NCI-H187 (cell line): ENCODE measurements at places on chromosomes 16 and 17.

DNA sequence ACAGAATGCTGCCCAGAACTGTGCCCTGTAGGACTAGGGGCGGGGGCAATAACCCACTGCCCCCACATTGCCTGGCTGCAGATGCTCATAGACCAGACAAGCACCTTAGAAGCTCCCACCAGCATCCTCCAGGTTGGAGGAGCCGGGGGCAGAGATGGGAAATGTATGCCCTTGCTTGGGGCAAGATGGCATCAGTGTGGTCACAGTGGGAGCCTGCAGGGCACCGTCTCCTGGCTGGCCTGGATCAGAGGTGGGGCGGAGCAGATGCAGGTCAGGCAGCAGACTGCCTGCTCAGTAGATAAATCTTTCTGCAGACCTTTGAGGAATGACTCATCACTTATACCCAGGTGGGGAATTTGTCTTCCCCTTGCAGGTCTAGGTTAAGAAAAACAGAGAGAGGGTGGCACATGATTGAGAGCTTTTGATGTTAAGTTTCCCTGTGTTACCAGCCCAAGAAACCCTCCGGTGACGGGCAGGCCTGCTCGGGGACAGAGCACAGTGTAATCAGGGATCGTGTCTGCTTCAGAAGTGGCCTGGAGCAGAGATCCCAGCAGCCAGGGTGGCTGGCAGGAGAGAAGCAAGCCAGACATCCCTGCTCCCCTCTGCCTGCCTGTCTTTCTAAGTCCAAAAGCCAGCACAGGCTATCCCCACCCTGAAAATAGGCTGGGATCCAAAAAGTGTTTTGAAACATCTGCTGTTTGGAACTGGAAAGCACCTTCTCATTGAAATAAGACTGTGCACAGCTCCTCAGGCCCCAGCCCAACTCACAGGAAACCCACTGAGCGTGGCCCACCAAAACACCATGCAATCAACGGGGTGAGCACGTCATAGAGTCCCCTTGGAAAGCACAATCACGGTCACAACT, 50.7 kb upstream of the RPL38 start:
- no peak for DNase-seq

GRCh38 chr17:78637643-78638420, 60.6 kb upstream of the DNAH17 start:
- DNase-seq, result no peak

GRCh38 chr17:8991514-8992285, 26.2 kb upstream of the PIK3R5 start:
- no peak for DNase-seq

GRCh38 chr16:75319513-75320411, 68.3 kb upstream of the BCAR1 start:
- DNase-seq, result no peak

GRCh38 chr16:30585022-30585399, 486 bp downstream of the ZNF785 start:
- DNase-seq, result no peak

GRCh38 chr17:7851438-7852261, 3.2 kb upstream of the TMEM88 start:
- DNase-seq, result peak; percentile 72

- no peak for DNase-seq
Measured at GRCh38 chr16:23072084-23072599, 77.1 kb downstream of the USP31 start.
